Tibial nerve (tissue), 4 donors: ENCODE measurements at places on chromosomes 4 and X. TPM values are rescaled to one million over a fixed set of nuclear protein-coding genes. Genes with fewer than 3 reads are reported as not detected.

The PCDH18 gene
- 52.5 TPM for total RNA-seq

DNA sequence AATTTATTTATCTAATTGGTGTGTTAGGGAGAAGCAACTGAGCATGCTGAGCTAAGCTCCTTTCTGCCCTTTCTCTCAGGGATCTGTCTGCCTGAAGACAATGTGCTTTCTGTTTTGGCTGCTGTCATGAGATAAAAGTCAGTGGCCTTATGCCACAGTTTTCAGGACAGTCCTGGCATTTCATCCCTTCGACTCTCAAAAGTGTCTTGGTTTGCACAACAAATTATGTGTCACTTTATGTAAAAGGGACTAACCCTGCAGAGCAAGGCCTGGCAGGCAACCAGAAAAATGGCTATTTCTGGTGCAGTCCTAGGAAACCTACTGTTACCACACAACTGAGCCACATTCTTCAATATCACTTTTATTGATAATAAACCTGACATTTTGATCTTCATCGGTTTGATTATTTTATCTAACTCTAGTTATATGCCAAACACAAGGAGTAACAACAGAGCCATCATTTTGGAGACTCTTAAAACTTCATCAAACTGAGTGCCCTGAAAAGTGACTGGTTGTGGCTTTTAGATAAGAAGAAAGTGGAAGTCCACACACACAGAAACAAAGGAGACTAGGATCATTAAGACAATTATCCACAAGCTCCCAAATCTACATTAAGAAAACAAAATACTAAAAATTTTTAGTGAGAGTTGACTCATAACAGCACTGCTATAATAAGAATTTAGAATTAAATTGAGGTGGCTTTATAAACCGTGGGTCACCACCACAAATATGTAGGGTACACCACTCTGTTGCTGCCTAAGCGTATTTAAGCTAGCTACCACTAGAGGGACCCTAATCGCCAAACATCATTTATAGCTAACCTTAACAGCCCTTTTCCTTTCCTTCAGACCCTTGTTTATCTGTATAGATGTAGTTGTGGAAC, 95.9 kb upstream of the PTPN13 start:
- DNase-seq, result no peak

- DNase-seq, result no peak
These were observed 24.2 kb downstream of the HAUS3 start for GRCh38 chr4:2217726-2218125.

GRCh38 chrX:121405826-121406225, 358.4 kb downstream of the GLUD2 start:
- no peak for DNase-seq

- no peak for DNase-seq
These were observed 70.9 kb upstream of the FBXW7 start for GRCh38 chr4:152606753-152607152.

The CORIN gene
- total RNA-seq, result 0.42 TPM
